ENCODE measurements at places on chromosomes 2 and 18.

DNA sequence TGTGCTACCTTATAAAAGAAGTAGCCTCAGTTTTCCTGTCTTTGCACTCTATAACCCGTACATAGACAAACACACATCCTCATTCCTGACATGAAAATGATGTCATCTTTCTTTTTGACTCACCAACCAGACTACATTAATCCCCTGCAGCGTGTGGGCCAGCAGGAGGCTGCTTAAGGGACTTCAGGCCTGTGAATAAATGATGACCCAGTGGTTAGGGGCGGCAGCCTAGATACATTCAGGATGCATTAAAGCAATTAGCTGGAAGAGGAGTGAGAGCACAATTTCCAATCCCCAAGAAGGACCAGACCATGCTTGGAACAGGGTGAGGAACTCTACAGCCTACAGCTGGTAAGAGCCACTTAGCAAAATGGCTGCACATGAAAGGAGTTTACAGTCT lies 57.3 kb upstream of the KLF7 start:
- no peak for ATAC-seq

DNA sequence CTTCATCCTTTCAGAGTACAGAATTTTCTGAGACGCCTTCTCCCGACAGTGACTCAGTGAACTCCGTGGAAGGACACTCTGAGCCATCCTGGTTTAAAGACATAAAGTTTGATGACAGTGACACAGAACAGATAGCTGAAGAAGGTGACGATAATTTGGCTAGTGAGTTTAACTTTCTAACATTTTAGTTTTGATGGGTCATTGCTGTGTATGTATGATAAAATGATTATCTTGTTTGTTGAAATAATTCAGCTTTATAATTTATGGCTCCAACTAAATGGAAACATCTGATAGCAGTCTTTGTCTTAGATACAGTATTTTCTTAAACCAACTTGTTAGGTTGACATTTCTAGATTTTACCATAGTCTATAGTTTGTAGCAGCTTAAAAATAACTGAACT lies 38.1 kb downstream of the PIKFYVE start:
- no peak for ATAC-seq

- no peak for ATAC-seq
Observed at GRCh38 chr2:239268082-239268481, 132.7 kb downstream of the HDAC4 start.

DNA sequence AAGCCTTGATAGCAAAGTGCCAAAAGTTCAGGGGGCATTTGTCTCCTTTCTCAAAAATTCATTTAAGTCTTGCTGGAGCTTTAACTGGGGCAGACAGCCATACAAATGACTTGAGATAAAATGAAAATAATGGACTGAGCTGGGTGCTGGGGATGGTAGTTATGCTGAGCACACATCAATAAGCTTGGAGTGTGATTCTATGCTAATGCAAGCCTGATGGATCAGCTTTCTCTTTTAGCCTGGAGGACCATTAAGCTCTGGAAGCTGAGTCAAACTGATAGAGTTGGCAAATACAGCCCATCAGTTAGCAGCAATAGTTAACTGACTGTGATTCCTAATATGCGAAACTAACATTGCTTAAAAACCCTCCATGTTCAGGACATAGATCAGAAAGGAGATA lies 98.0 kb downstream of the CAMKMT start:
- ATAC-seq: no peak

- no peak for ATAC-seq
Observed at GRCh38 chr2:33384599-33384961, 91.9 kb upstream of the RASGRP3 start.

DNA sequence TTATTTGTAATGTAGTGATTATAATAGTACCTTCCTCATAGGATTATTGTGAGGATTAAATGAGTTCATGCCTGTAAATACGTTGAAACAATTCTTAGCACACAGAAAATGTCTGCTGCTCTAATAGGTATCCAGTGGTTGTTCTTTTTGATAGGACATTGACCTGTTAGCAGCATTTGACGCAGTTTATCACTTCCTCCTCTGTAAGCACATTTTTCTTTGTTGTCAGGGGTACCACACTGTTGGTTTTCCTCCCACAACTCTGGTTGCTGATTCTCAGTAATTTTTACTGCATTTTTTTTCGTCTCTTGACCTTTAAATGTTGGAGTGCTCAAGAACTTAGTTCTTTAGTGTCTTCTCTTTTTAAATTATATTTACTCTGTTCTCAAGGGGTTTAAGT lies 15.4 kb downstream of the PPM1B start:
- no peak for ATAC-seq

- no peak for ATAC-seq
Observed at GRCh38 chr2:129008055-129008880, 689.6 kb upstream of the HS6ST1 start.

DNA sequence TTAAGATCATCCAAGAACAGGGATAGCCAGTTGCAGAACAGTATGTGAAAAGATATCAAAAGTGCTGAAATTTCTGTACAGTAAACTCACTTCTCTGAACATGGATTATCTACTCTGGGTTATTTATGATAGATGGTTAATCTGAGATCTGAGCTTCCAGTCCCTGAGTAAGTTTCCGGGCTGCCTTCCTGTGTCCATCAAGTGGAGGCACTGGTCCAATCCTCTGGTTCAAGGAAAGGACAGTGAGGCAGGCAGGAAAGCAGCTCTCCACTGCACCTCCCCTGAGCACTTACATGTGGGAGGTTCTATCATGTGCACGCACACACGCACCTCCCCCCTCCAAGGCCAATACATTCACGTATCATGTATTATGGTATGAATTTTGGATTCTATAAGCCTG lies 32.5 kb downstream of the GPR45 start:
- ATAC-seq: no peak

DNA sequence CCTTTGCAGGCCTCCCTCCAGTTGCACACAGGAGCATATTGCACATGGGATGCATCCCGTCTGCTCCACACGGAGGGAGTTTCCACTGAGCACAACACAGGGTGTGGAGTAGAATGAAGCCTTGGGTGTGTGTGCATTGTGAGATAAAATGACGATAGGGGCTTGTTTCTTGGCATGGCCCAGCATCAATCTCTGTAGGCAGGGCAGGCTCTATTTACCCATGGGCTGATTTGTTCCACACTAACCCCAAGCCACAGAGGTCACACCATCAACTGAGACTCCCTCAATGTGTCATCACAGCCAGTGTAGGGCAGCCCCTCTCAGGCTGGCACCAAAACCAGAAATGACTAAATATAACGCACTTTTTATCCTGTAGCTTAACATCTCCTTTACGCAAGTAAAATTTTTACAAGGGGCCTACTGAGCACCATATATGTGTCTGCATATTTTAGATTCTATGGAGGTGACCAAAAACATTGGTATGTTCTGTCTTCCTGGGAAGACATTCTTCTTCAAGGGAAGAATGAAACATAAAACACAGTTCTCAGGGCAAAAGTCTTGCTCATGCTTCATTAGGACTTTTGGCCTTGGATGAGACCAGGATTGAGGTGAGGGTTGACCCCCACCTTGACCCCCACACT lies 2.7 kb upstream of the GKN1 start:
- ATAC-seq: no peak

All from gastroesophageal sphincter (tissue), 4 donors.